T-helper 17 cell (primary cell): ENCODE measurements at places on chromosomes 7 and 10. TPM values are rescaled to one million over a fixed set of nuclear protein-coding genes. Genes with fewer than 3 reads are reported as not detected.
A peak's percentile ranks its signal among the peaks of the same experiment; 100 is the strongest.

Gene TFEC
- total RNA-seq: 0.21 TPM

- DNase-seq: no peak
Observed at GRCh38 chr10:7811000-7811399, 7.3 kb upstream of the TAF3 start.

- no peak for DNase-seq
Observed at GRCh38 chr10:34814913-34815184, 247 bp downstream of the PARD3 start.

Gene TMEM229A
- not detected for total RNA-seq

DNA sequence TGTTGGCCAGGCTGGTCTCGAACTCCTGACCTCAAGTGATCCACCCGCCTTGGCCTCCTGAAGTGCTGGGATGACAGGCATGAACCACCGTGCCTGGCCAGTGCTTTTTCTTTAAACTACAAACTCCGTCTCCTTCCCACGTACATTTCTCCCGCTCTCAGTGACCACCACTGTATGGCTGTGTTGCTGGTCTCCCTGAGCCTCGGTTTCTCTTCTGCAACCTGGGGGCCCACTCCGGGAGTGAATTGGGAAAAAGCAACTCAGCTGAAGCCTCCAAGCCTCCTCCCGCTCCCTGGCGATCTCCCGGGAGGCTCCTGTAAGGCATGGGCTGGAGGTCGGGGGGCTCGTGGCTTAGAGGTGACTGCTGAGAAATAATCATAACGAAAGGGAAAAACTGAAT, 136.3 kb downstream of the ELFN1 start:
- no peak for DNase-seq

Gene PYROXD2
- 25.4 TPM for total RNA-seq

DNA sequence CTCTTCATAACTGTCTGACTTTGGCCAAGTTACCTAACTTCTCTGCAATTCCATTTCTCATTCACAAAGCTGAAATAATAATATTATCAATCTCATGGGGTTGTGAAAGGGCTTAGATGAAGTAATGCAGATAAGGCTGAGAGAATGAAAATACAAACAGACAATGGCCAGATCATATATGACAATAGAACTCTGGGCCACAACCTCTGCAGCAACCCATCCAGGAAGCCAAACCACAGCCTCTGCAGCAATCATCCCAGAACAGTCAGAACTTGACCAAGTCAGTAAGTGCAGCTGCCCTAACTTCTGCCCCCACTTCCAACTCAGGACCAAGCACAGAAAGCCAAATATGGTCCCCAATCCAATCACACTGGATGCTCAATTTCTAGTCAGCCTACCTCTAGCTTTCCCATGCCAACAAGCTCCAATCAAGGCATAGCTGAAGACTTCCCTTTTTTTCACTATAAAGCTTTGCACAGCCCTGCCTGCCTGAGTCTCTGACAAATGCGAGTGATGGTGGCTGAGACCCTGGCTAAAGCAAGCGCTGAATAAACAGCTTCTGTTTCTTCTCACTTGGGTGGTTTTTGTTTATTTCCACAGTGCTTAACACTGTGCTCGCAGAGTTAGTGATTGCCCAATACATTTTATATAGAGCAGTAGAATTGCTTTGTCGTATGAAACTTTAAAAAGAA, 34.8 kb upstream of the TNPO3 start:
- DNase-seq: no peak

- DNase-seq: no peak
Observed at GRCh38 chr7:35593899-35594298, 101.0 kb downstream of the HERPUD2 start.

DNA sequence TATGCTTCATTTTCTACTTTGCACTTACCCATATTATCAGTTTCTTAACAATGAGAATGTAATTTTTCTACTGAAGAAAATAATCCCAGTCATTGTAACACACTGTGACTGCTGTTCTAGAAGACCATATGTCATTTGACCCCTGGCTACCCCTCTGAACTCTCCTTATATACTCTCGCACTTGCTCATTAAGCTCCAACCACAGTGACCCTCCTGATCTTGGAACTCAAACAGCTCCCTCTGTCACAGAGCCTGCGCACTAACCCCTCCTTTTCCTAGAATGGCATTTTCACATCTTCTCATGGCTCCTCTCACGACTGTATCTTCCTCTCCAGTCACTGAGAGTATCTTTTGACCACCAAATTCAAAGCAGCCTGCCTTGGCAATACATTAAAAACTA, 169.7 kb downstream of the CACNA2D1 start:
- no peak for DNase-seq

DNA sequence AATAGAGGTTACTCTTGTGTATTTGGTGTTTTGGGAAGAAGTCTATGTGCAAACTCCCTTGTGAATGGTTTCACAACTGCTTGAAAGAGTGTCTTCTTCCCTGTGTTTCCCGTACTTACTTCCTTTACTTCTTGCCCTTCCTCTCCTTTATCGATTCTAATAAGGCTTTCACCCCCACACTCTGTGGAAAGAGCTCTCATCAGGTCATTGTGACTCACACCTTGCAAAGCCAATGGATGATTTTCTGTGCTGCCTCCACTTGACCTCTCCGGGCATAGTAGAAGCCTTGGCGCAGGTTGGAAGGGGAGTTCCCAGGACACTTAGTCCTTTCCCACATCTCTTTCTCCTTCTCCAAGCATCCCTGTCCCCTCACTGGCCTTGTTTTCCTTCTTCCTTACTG, 6.2 kb upstream of the TSPAN15 start:
- DNase-seq: no peak

DNA sequence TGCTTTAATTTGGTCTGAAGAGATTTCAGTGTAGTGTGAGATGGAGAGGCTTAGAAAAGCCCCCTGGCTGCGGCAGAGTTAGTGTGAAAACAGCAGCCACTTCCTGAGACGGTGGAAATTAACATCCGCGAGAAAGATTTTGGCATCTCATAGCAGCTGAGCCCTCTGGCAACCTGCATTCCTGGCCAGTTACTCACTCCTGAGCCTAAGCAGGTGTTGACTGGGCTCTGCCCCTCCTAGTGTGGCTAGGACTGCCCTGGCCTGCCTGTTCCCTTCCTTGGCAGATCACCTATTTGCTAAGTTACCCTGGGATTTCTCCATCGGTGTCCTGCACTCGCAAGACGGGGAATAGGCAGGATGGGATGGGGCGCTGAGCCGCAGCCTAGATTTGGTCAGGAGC, 57.6 kb upstream of the LMTK2 start:
- no peak for DNase-seq

DNA sequence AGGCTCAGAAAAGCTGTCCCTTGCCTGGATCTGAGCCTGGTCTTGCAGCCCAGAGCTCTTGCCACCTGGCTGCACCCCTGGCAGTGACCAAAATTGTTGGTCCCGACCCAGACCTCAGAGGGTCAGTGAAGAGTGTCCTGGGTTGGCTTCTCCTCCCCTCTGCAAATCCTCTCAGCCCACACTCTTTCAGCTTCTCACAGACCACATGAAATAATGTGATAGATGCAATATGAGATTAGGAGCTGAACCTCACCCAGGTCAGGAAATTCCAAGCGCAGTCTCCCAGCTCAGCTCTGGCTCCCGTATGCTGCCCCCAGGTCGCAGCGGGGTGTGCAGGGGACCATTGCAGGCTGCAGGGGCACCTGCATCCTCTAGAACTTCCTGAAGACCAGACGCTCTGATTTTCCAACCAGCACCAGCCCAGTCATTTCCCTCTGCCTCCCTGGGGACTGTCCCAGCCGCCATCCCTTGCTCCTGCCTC, 19.6 kb upstream of the RET start:
- DNase-seq: peak; percentile 1

Gene PRSS2
- not detected for total RNA-seq

DNA sequence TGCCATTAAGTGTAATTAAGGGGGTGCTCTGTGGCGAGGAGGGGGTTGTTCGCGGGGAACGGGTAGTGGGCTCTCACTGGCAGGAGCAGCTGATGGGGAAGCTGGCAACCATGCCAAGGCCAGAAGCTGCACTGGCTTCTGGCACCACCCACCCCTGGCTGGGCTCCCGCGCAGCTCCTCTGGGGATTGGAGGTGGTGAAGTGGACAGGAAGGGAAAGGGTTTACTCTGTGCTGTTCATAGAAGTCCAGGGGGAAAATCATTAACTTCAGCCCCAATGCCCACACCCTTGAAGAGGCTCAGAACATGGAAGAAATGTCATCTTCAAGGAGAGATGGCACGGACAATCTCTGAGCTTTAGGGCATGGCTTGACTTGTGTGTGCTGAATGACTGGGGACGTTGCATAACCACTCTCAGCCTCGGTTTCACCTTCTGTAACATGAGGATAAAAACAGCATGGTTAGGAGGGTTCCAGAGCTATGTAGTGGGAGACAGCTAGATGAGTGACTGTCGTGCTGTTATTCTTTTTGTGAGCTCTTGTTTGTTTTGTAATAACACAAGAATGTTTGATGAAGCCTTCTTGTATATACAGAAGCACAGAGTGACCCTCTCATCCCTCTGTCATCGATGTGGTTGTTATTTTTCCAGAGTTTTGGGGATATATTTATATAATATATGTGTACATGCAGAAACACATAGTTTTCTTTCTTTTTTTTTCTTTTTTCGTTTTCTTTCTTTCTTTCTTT, 29.9 kb downstream of the KAZALD1 start:
- no peak for DNase-seq

Gene PAX4
- not detected for total RNA-seq

Gene LIPF
- not detected for total RNA-seq

DNA sequence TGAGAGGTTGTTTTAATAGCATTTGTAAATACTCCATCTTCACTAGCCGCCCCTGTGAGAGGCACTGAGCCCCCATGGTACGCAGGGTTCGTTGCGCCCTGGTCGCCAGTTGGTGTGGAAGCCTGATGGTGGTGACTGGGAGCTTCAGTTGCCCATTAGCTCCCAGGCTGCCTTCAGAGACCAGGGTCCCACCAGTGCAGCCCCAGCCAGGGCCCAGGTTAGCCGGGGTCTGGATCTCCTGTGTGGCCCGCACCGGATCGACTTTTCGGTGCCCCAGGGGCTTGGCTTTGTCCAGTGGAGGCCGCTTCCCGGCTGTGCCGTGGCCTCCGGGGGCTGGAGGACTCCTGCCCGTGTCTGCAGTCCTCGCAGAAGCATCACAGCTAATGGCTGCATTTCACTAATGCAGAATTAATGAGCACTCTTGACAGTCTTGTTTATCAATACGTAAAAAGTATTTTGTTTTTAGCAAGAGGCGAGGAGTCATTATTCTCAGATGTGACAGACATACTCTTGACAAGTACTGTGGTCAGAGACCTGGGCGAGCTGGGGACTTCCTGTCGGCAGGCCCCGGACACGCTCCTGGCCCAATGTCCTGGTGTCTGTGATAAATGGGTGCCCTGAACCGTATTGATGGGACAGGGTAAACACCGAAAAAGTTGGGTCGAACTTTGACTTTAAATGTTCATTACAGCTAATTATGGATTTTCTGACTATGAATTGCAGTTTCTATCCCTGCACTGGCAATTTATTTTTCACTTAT, 99.8 kb downstream of the NKX6-2 start:
- no peak for DNase-seq

Gene ZNF316
- 39.9 TPM for total RNA-seq

DNA sequence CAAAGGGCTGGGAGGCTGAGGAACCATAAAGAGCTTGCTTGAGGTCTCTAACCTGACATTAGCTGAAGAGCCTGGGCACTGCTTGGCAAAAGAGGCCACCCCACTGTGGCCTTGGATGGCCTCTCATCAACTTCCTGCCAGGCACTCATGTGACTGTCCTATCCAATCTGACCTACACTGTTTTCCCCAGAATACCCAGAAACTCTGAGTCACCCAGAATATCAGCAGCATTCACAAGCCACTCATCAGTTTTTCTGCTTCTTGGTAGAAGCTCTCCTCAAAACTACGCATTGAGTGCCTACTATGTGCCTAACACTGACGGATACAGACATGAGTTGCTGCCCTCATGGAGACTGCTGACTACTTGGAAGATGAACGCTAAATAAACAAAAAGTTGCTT, 4.1 kb upstream of the NT5C2 start:
- DNase-seq: no peak

GRCh38 chr10:62384447-62385081, 10.4 kb downstream of the ZNF365 start:
- DNase-seq: no peak

Gene OR2A12
- not detected for total RNA-seq

Gene CRHR2
- total RNA-seq: not detected

DNA sequence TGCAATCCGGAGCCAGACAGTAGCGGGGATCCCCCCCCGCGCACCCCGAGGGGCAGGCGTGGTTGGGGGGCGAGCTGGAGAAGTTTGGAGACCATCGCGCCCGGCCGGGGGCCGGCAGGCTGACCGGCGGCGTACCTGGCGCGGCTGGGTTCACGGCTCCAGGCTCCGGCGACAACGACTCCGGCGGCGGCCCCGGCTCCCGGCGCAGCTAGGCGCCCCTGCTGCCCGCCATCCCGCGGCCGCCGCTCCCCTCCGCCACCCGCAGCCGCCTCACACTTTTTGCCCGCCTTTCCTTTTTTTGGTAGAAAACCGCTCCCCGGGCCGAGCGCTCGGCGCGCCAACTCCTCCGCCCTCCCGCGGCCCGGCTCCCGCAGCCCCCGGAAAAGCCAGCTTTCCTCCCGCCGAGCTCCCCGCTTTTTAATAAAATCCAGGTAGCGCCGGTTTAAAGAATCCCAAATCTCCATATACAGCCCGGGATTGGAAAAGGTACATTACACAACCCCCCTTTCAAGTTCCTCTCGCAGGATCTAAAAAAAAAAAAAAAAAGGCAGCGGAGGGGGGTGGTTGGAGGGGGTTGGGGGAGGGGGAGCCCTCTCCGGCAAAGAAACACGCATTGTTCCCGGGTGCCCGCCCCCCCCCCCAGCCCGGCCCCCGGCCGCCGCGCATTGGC, at the start of gene TNRC18:
Gene TNRC18 (minus strand): TSS at position 529 of the 670 bp plus-strand sequence. CDS start 2,588 bp downstream, outside the sequence.
- no peak for DNase-seq

GRCh38 chr7:2435146-2435545, 31.7 kb downstream of the CHST12 start:
- no peak for DNase-seq

GRCh38 chr7:151146761-151147160, 20.7 kb downstream of the GBX1 start:
- DNase-seq: no peak

- no peak for DNase-seq
Observed at GRCh38 chr7:45188736-45189135, 31.1 kb downstream of the RAMP3 start.

Gene CCDC71L
- total RNA-seq: 14.9 TPM

GRCh38 chr10:33521062-33521461, 186.6 kb upstream of the NRP1 start:
- no peak for DNase-seq

GRCh38 chr7:40541336-40541735, 406.5 kb downstream of the SUGCT start:
- DNase-seq: no peak

DNA sequence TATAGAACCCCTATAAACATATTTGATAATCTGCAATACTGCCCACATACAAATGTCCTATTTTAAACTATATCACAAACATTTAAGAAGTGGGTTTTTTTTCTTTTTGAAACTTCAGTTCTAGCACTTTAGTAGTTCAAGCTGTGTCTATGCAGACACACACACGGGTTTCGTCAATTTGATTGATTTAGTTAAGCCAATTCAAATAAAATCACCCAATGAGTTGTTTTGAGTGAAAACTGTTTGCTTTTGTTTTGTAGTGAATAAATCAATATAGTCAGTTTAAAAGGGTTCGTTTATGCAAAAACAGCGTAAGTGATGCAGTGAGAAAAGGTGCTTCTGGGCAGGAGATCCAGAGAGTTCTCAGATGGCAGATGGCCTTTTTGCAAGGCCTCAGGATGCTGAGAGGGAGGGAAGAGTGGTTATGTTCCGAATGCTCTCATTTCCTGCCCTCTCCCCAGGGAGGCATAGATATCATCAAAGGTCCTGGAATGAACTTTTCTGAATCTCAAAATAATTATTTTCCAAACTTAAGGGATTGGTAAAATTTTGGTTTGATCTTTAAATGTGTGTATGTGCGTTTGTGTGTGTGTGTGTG, 102.7 kb downstream of the AGMO start:
- no peak for DNase-seq

Gene COL13A1
- total RNA-seq: not detected
